ENCODE measurements at places on chromosomes 12 and 14. TPM values are rescaled to one million over a fixed set of nuclear protein-coding genes. Genes with fewer than 3 reads are reported as not detected.

GRCh38 chr12:108447168-108447832 lies 67.8 kb upstream of the FICD start:
- no peaks in the 10 kb centered on the region for H3K36me3 ChIP-seq
- no peak overlapping the region for H3K4me3 ChIP-seq
- DNase-seq: no peak
- H3K4me1 ChIP-seq: no peaks in the 10 kb centered on the region
- H3K27ac ChIP-seq: no peak overlapping the region
- H3K27me3 ChIP-seq: no peaks in the 10 kb centered on the region

GRCh38 chr14:68124979-68125731 lies 305.6 kb downstream of the RAD51B start:
- peak overlapping the region; percentile 16 for H3K27ac ChIP-seq
- H3K36me3 ChIP-seq: no peaks in the 10 kb centered on the region

DNA sequence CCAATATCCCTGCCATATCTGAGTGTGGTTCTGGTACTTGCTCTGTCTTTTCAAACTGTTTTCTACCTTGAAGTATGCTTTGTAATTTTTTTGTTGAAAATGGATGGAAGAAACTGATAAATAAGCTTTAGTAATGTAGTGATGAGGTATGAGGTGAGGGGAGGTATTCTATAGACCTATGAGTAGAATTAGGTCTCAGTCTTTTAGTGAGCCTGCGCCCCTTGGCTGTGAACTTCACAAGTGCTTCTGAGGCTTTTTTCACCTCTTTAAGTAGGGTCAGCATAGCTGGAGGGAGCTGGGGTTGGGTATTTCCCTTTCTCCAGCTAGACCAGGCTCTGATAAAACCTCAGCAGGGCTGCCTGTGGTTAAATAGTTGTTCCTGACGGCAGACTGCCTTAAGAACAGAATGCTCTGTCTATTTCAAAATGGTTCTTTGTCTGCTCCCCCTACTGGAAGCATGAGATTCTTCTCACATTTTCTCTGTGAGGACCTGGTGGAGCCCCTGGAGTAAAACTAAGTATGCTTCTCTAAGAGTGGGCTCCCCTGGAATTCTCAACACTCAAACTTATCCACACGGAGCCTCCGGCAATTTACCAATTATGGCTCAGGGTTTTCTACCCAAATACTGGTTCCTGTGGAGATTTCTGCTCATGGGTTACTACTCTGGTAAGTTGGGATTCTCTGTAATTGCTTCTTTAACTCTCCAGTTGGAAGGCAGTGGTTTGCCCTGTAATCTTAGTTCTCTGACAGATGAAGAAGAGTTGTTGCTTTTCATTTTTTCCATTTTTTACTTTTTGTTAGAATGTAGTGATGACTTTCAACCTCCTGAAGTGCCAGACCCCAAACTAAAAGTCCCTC lies 13.1 kb downstream of the KRT5 start:
- no peaks in the 10 kb centered on the region for H3K27me3 ChIP-seq
- peak; percentile 39 for DNase-seq
- no peak overlapping the region for H3K27ac ChIP-seq
- no peak overlapping the region for H3K4me3 ChIP-seq

GRCh38 chr12:3473844-3474243 lies 17.2 kb upstream of the PRMT8 start:
- H3K27me3 ChIP-seq: peaks cover 27% of the 10 kb centered on the region
- no peak for DNase-seq
- H3K27ac ChIP-seq: no peak overlapping the region
- no peaks in the 10 kb centered on the region for H3K4me1 ChIP-seq

GRCh38 chr14:93084866-93085857 lies 30.6 kb downstream of the ITPK1 start:
- H3K27ac ChIP-seq: no peak overlapping the region
- no peaks in the 10 kb centered on the region for H3K27me3 ChIP-seq
- 0 out of 2 replicates have a peak, but pooled peaks cover 2% of the 10 kb centered on the region for H3K36me3 ChIP-seq
- H3K4me1 ChIP-seq: peaks cover 28% of the 10 kb centered on the region
- no peak for DNase-seq

DNA sequence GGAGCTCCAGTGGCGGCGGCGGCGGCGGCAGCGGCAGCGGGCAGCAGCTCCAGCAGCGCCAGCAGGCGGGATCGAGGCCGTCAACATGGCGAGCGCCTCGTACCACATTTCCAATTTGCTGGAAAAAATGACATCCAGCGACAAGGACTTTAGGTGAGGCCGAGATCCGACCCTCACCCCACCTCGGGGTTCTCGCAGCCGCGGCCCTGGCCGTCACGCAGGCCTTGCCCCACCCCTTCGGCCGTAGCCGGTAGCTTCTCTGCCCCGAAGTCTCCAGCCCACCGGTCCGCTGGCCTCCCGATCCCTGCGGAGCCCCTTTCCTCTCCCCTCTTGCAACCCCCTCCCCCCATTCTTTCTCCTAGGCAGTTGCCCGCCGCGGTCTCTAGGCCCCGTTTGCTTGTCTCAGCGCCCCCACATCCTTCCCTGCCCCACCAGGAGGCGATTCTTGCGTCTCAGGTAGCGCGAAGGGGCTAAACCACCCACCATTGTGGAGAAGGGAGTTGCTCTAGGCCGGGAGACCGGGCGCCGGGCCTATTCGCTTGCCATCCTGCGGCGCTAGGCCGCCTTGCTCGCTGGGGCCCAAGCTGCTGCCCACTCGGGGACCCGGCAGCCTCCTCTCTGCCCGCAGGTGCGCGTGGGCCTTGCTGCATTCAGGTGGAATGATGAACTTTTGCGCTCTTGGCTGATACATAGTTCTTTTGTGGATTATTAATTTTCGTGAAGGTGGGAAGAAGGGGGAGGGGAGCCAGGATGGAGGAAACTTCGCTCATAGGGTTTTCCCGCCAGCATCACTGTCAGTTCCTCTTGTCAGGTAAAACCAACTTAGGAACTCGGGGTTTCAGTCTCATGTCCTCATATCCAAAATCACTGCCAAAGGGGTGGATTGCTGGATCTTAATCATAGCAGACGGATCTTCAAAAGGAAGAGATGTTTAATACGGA lies 745 bp downstream of the CAND1 start:
- H3K36me3 ChIP-seq: peaks cover 9% of the 10 kb centered on the region
- H3K4me1 ChIP-seq: peaks cover 4% of the 10 kb centered on the region
- H3K4me3 ChIP-seq: peak overlapping the region; percentile 79

GRCh38 chr12:129851296-129851695 lies 52.5 kb downstream of the TMEM132D start:
- H3K4me3 ChIP-seq: no peak overlapping the region
- no peak overlapping the region for H3K27ac ChIP-seq
- H3K4me1 ChIP-seq: no peaks in the 10 kb centered on the region
- no peak for DNase-seq
- no peaks in the 10 kb centered on the region for H3K36me3 ChIP-seq
- no peaks in the 10 kb centered on the region for H3K27me3 ChIP-seq

- H3K4me1 ChIP-seq: peaks cover 28% of the 10 kb centered on the region
- no peak overlapping the region for H3K4me3 ChIP-seq
- no peaks in the 10 kb centered on the region for H3K36me3 ChIP-seq
- no peak for DNase-seq
Observed at GRCh38 chr14:74593241-74593953, 18.6 kb downstream of the LTBP2 start.

DNA sequence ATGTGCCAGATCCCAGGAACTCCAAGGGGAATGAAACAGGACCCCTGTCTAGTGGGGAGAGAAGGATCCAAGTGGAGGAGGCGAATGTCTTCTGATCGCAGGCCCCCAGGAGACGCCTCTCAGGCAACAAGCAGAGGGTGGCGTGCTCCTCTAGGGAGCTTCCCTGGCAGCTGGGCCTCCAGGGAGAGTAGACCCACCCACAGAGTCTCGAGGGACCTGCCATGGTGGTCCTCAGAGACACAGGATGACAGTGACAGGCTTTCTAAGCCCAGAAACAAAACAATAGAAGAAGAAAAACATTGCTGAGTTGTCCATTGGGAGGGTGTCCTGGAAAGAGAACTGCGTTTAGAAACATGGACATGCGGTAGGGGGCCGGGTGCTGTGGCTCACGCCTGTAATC lies 140.6 kb upstream of the MAP1LC3B2 start:
- no peaks in the 10 kb centered on the region for H3K27me3 ChIP-seq
- H3K4me3 ChIP-seq: no peak overlapping the region
- H3K36me3 ChIP-seq: no peaks in the 10 kb centered on the region
- H3K27ac ChIP-seq: no peak overlapping the region

DNA sequence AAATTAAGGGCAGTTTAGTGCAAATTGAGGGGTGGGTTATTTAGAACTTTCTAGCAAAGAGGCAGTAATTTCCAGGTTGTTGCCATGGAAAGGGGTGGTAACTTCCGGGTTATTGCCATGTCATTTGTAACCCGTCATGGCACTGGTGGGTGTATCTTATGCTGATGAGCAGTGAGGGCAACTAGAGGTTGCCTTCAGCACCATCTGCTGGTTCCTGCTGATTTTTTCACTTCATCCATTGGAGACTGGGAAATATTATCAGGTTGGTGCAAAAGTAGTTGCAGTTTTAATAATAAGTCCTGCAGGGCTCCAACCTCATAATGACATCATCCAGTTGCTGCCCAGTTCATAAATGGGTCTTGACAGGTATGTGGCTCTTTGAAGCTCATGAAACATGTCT lies 24.4 kb upstream of the SERPINA4 start:
- DNase-seq: peak; percentile 3
- no peaks in the 10 kb centered on the region for H3K4me1 ChIP-seq
- no peaks in the 10 kb centered on the region for H3K36me3 ChIP-seq
- H3K4me3 ChIP-seq: no peak overlapping the region

- H3K27me3 ChIP-seq: no peaks in the 10 kb centered on the region
- no peak for DNase-seq
- no peak overlapping the region for H3K27ac ChIP-seq
- no peak overlapping the region for H3K4me3 ChIP-seq
- no peaks in the 10 kb centered on the region for H3K4me1 ChIP-seq
- H3K36me3 ChIP-seq: no peaks in the 10 kb centered on the region
Observed at GRCh38 chr12:114512351-114512750, 106.4 kb upstream of the TBX5 start.

GRCh38 chr14:50832935-50833630 lies 2.1 kb upstream of the NIN start:
- no peaks in the 10 kb centered on the region for H3K27me3 ChIP-seq
- DNase-seq: no peak
- no peaks in the 10 kb centered on the region for H3K4me1 ChIP-seq
- no peak overlapping the region for H3K4me3 ChIP-seq
- H3K27ac ChIP-seq: no peak overlapping the region

DNA sequence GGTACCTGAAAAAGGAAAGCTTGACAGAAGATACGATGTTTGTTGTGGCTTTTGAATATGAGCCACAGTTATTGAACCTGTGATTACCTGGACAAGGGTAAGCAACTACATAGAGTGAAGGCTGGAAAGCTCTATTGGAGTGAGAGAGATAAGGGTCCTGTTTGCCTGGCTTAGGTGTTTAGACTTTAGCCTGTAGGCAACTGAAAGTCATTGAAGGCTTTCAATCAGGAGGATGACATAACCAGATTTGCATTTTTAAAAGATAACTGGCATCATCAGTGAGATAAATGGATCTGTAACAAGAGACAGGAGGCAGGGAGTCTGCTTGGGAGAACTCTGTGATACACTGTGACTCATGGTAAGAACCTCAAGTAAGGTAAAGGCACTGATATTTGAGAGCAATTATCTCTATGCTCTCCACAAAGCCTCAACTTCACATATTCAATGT lies 128.9 kb upstream of the SOX5 start:
- no peaks in the 10 kb centered on the region for H3K4me1 ChIP-seq
- no peak overlapping the region for H3K27ac ChIP-seq
- no peaks in the 10 kb centered on the region for H3K27me3 ChIP-seq
- H3K36me3 ChIP-seq: no peaks in the 10 kb centered on the region
- H3K4me3 ChIP-seq: no peak overlapping the region

GRCh38 chr12:70418101-70418500 lies 52.0 kb downstream of the KCNMB4 start:
- no peak overlapping the region for H3K4me3 ChIP-seq
- no peak for DNase-seq
- no peaks in the 10 kb centered on the region for H3K27me3 ChIP-seq

DNA sequence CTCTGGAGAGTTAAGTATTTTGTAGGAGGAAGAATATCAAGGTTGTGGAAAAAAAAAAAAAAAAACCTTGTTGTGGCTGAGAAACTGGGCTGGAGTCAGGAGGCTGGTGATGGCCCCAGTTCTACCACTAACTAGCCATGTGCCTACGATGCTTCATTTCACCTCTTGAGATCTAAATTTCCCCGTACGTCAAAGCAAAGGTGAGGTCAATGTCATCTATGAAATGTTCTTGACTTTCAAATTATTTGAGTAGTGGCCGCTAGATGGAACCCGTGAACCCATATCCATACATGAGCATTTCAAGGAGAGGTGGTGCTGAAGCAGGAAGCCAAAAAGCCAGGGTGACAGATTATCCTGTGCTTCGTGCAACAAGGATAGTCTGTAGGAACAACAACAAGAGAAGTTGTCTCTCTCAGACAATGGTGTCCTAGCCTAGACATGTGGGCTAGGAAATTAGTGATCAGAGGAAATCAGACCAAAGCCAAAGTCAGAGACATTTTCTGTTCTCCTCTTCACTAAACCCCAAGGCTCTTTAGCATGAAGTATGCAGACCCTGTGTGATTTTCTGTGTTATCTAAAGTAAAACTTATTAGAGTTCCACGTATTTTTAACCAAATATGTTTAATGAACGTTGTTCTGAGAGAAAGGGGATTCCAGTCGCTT lies 95.5 kb upstream of the ETV6 start:
- no peak overlapping the region for H3K27ac ChIP-seq
- DNase-seq: peak; percentile 43
- no peak overlapping the region for H3K4me3 ChIP-seq
- H3K4me1 ChIP-seq: no peaks in the 10 kb centered on the region
- H3K27me3 ChIP-seq: no peaks in the 10 kb centered on the region

GRCh38 chr14:86153480-86153879 lies 623.5 kb downstream of the FLRT2 start:
- peak; percentile 8 for DNase-seq
- no peaks in the 10 kb centered on the region for H3K36me3 ChIP-seq
- H3K4me1 ChIP-seq: no peaks in the 10 kb centered on the region
- no peaks in the 10 kb centered on the region for H3K27me3 ChIP-seq
- H3K4me3 ChIP-seq: no peak overlapping the region

GRCh38 chr14:47833011-47833410 lies 157.6 kb upstream of the MDGA2 start:
- no peak overlapping the region for H3K4me3 ChIP-seq
- H3K4me1 ChIP-seq: 0 out of 2 replicates have a peak, but pooled peaks cover 4% of the 10 kb centered on the region
- no peaks in the 10 kb centered on the region for H3K27me3 ChIP-seq
- 0 out of 2 replicates have a peak overlapping the region, but pooled peaks have one; percentile 32 for H3K27ac ChIP-seq

- no peak overlapping the region for H3K4me3 ChIP-seq
- peak overlapping the region; percentile 9 for H3K27ac ChIP-seq
- no peaks in the 10 kb centered on the region for H3K27me3 ChIP-seq
- H3K36me3 ChIP-seq: no peaks in the 10 kb centered on the region
- H3K4me1 ChIP-seq: peaks cover 27% of the 10 kb centered on the region
Observed at GRCh38 chr12:3920351-3921150, 47.4 kb upstream of the PARP11 start.

GRCh38 chr14:74244115-74244514 lies 4.9 kb downstream of the VSX2 start:
- H3K36me3 ChIP-seq: no peaks in the 10 kb centered on the region
- H3K27ac ChIP-seq: no peak overlapping the region
- no peaks in the 10 kb centered on the region for H3K27me3 ChIP-seq

The RTN1 gene
- 0.46 TPM for total RNA-seq

The CFAP251 gene
- 0.41 TPM for total RNA-seq

The ART4 gene
- not detected for total RNA-seq

The CMA1 gene
- total RNA-seq: not detected

The ORAI1 gene
- 12.2 TPM for total RNA-seq

The ATP6V1D gene
- 77.8 TPM for total RNA-seq

The SIX6 gene
- not detected for total RNA-seq

The ARMH4 gene
- total RNA-seq: 1.3 TPM
